ENCODE measurements at places on chromosomes 4 and X.

GRCh38 chr4:2321279-2322196 lies 59.6 kb upstream of the MXD4 start:
- DNase-seq, result no peak

- DNase-seq, result no peak
Observed at GRCh38 chr4:68250151-68250930, 4.8 kb upstream of the TMPRSS11B start.

- no peak for DNase-seq
Observed at GRCh38 chrX:74063426-74064155, 240.4 kb upstream of the ZCCHC13 start.

GRCh38 chrX:2507904-2508627 lies 7.3 kb upstream of the DHRSX start:
- DNase-seq, result no peak

DNA sequence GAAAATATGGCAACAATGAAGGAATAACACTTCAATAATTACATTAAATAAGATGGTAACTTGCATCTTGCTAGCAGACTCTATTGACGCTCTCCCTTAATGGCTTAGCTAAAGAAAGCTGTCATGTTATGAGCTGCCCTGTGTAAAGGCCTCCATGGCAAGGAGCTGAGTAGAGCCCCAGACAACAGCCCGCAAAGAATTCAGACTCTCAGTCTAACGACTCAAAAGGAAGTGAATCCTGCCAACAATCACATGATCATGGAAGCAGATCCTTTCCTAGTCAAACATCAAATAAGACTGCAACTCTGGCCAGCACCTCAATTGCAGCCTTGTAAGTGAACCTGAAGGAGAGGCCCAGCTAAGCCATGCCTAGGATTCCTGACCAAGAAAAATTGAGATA lies 157.6 kb downstream of the MAB21L2 start:
- DNase-seq, result no peak

GRCh38 chr4:42142591-42142990 lies 9.9 kb downstream of the BEND4 start:
- DNase-seq, result no peak

DNA sequence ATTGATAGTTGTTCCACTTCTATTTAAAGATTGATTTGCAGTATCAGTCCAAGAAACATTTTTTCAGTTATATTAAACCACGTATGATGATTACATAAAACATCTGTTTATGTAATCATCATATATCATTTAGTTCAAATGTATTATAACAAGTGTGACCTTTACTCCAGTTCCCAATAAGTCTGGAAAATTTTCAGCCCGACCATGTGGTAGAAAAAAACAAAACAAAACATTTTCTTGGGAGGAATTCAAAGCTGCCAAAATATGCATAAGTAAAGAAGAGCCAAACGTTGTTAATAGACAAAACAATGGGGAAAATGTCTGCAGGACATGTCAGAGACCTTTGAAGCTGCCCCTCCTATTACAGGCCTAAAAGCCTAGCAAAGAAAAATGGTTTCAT lies 709.1 kb downstream of the FAT4 start:
- DNase-seq, result no peak

DNA sequence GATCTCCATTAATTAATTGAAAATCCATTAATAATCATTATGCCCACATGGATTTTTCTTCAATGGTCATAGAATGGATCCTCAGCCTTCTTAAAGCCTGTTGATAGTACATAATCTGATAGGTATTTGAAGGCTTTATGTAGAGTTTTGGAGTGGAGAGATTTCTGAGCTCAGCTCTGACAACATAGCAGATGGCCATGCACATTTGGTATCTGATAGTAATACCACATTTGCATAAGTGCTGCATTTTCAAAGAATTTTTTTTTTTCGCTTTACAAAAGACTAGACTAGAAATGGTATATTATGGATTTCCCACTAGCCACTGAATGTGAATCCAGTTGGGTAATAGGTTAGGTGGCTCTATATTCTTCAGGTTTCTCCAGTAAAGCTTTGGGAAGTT lies 440.6 kb downstream of the FGF13 start:
- no peak for DNase-seq

- DNase-seq, result no peak
Observed at GRCh38 chr4:182835006-182835740, 82.0 kb downstream of the DCTD start.

- DNase-seq, result no peak
Observed at GRCh38 chrX:109841257-109841656, 108.2 kb upstream of the ACSL4 start.
